ENCODE measurements at places on chromosomes 6 and 20.

GRCh38 chr6:156438350-156438923 lies 338.7 kb upstream of the ARID1B start:
- DNase-seq, result no peak

DNA sequence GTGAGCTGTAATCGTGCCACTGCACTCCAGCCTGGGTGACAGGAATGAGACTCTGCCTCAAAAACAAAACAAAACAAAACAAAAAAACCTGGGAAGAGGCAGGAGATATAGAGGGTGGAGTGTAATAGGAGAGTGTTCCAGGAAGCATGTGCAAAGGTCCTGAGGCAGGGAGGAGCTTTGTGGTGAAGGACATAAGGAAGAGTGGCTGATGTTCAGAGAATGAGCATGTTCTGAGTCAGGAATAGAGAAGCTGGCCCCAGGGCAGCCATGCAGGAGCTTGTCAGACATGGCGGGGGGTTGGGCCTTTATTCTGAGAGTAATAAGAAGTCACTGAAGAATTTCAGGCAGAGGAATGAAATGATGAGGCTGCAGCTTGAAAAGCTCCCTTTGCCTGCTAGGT lies 337.0 kb downstream of the CDH26 start:
- no peak for DNase-seq

- no peak for DNase-seq
Measured at GRCh38 chr6:111845441-111845871, 27.8 kb downstream of the FYN start.

DNA sequence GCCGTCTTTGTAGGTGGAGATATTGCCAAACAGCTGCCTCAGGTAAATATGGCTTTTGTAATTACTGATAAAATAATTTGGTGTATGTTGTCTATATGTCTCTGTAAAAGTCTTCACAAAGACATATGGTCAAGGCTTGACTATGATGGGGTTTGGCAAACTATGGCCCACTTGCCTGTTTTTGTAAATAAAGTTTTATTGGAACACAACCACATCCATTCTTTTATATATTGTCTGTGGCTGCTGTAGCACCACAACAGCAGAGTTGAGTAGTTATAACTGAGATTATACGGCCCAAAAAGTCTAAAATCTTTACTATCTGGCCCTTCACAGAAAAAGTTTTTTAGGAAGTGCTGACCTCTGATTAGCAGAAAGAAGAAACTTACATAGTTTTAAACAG lies 133.6 kb downstream of the DNAH8 start:
- DNase-seq, result no peak

DNA sequence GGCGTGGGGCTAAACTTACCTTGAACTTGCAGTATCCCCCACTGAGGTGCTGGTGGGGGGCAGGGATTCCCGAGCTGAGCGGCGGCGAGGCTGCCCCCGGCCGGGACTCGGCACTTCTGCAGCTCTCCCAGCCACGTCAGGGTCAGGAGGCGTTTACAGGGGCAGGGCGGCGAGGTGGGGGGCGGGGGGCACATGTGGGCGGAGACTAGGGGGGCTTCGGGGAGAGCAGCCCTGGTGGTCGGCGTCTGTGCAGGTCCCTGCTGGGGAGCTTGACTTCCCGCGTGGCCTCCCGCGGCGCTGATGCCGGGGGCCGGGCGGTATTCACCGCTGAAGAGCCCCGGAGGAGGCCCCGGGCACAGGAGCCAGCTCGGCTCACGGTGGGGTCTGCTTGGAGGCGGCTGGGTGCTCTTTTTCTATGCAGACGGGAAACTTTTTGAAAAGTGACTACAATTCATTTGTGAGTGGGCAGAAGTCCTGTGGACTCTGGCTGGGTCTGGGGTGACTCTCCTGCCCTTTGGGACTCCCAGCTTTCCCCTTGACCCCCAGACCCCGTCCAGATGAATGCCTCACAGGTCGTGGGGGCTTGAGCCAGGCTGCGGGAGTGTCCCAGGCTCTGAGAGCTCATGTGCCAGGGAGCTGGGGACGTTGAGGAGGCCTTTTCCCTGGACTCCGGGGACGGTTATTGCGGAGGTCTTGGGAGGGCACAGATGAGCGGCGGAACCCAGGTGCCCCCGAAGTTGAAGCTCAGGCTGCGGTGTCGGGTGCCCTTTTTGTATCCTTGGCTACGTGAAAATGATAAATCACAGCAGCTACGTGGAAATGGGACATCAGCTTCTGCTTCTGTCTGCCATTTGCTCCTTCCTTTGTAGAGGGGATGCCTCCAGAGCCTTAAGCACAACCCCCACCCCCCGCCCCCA lies 75.9 kb upstream of the GATA5 start:
- no peak for DNase-seq

- peak; percentile 91 for DNase-seq
Measured at GRCh38 chr6:37705239-37706051, 7.8 kb upstream of the MDGA1 start.

- DNase-seq, result no peak
Measured at GRCh38 chr20:40991181-40991889, 37.3 kb upstream of the TOP1 start.

DNA sequence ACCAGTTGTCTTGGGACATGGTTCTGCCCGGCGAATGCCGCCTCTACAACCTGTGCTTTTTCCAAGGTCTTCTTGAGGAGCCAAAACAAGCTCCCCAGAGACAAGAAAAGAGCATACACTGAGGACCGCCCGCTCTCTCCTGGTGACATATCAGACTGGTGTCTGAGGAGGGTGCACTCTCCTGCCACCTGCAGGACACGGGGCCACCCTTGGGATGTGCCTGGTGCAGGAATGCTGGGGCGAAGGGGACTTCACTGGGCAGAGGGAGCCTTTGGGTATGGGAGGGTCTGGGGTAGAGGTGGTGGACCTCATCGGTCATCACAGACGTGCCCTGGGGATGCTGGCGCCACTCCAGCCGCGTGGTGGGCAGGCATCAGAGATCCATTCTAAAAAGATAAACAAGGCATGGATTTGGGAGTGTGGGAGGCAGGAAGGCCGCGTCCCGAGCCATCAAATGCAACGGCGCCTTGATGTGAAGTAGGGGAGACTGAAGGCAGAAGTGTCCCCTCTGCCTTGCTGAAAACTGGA lies 163.3 kb downstream of the CD83 start:
- no peak for DNase-seq

GRCh38 chr6:137933696-137934095 lies 66.6 kb downstream of the TNFAIP3 start:
- DNase-seq, result no peak

DNA sequence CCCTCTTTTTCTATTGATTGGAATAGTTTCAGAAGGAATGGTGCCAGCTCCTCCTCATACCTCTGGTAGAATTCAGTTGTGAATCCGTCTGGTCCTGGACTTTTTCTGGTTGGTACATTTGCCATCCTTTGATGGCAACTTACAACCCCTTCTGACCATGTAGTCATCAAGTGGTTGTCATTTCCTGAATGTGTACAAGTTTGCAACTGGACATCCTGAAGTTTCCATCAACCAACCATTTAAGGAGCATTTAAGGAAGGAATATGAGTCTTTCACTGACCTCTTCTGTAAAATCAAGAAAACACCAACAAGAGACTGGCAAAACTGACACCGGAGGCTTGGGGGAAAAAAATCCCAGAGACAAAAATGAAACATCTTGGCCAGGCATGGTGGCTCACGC lies 97.4 kb downstream of the RIN2 start:
- no peak for DNase-seq

DNA sequence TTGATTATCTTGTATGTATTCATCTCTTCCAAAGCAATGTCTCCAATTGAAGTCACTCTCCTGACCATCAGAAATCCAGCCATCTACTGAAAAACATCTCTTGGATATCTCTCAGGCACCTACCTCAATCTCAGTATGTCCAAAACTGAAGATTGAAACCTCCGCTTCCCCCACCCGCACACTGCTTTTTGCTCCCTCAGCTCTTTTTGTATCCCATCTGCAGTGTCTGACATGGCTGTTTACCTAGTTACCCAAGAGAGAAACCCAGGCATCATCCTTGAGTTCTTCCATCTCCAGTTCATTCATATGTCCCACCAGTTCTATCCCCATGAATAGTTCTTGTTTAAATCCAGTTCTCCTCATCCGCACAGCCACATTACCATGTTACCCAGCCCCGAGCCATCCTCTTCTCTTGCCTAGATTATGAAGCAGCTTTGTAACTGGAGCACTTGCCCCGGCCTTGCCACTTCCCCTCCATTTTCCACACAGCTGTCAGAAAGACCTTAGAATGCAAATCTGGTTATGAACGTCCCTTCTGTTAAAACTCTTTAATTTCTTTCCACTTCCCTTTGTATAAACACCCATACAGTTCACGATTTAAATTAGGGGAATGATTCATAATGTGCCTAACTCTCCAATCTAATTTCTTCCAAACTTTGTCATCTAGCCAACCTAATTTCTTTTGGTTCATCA lies 40.5 kb upstream of the GCLC start:
- no peak for DNase-seq

DNA sequence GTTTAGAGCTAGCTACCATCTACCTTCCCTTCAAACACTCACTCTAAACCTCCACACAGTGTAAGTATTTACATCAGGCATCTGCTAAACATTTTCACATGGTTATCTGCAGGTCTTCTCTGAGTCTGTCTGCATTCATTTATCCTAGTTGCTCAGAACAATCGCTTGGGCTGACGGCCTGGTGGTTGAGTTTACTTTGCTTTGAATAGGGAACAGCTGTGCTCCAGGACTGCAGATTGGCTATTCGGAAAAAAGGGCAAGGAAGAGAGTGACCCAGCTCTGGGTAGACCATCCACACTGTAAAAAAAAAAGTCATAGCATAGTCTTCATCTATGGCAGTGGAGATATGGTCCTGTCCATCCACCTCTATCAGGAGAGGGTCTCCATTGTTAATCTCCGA lies 115.3 kb upstream of the ESR1 start:
- DNase-seq, result no peak

DNA sequence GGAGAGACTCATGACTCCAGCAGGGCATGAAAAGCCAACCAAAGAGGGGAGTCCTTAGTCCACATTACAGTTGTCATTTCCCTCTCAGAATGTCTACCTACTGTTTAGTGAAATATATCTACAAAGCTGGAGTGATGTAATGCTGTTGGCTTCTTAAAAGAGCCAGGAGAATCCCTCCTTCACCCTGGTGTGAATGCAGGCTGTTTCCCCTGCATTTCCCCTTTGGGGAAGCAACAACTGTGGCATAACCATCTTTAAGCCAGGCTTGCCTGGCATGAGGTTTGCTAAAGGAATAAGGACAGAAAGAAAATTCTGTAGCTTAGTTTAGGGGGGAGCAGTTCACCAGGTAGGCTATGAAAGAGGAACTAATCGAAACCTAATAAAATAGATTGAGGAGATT lies 129.5 kb downstream of the CRYBG1 start:
- DNase-seq, result no peak

- peak; percentile 75 for DNase-seq
Measured at GRCh38 chr20:24507182-24507853, 37.9 kb downstream of the SYNDIG1 start.

GRCh38 chr6:166448432-166448831 lies 65.7 kb upstream of the MPC1 start:
- no peak for DNase-seq

- no peak for DNase-seq
Measured at GRCh38 chr6:75431379-75431778, 62.2 kb downstream of the FILIP1 start.

DNA sequence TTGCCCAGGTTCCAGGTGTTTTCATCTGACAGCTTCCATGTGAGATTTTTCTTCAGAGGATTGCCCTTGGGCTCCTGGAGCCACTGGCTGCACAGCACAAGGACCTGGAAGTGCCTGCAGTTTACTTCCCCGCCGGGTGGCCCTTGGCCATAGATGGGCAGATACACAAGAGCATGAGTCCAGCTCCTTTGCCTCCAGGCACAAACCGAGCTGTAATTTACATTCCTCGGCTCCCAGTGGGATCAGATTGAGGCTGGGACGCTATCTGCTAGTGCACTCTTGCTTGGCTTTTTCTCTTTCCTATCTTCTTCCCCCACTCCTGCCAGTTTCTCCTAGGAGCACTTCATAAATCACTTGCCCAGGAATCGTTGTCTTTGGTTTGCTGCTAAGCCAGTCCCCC lies 85.4 kb upstream of the RALY start:
- no peak for DNase-seq

DNA sequence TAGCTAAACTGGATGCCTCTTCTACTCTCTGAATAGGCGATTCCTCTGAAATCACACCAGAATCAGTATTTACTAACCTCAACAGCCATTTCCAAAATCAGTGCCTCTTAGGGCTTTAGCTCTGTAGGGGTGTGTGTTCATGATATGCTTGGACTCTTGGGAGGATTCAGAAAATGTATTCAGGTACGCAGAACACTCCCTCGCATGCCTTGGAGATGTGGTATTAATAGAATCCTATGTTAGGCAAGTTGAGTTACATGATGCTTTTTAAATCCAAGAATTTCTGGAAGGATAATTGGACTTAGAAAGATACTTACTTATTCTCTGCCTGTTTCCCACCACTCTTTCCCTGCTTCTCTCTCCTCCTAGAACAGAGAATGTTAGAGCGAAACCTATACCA lies 31.8 kb upstream of the PBOV1 start:
- peak; percentile 44 for DNase-seq

DNA sequence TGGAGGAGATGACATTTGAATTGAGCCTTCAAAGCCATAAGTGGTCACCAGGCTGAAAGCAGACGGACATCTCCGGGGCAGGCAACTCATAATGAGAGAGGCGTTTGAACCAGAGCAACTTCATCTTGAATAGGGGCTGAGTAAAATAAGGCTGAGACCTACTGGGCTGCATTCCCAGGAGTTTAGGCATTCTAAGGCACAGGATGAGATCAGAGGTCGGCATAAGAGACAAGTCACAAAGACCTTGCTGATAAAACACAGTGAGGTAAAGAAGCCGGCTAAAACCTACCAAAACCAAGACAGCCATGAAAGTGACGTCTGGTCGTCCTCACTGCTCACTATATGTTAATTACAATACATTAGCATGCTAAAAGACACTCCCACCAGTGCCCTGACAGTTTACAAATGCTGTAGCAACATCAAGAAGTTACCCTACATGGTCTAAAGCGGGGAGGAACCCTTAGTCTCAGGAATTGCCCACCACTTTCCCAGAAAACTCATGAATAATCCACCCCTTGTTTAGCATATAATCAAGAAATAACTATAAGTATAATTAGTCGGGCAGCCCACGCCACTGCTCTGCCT lies 194.7 kb upstream of the SOX4 start:
- no peak for DNase-seq

All from G401 (cell line).